ENCODE measurements at places on chromosomes 6 and 20. TPM values are rescaled to one million over a fixed set of nuclear protein-coding genes. Genes with fewer than 3 reads are reported as not detected.

Gene IRF4
- total RNA-seq: not detected

Gene CSNK2A1
- total RNA-seq: 113 TPM

Gene CYP39A1
- 1.7 TPM for total RNA-seq

Gene ULBP1
- 2.5 TPM for total RNA-seq

Gene BACH2
- 7.2 TPM for total RNA-seq

Gene CALHM5
- total RNA-seq: not detected

Gene UBD
- 82.8 TPM for total RNA-seq

Gene TINAG
- 17.4 TPM for total RNA-seq

Gene MICA
- 77.1 TPM for total RNA-seq

Gene KCNK5
- 62.4 TPM for total RNA-seq

Gene IMPG1
- total RNA-seq: not detected
